Femur (tissue), 1 donor: ENCODE measurements at places on chromosomes 3 and 15.

DNA sequence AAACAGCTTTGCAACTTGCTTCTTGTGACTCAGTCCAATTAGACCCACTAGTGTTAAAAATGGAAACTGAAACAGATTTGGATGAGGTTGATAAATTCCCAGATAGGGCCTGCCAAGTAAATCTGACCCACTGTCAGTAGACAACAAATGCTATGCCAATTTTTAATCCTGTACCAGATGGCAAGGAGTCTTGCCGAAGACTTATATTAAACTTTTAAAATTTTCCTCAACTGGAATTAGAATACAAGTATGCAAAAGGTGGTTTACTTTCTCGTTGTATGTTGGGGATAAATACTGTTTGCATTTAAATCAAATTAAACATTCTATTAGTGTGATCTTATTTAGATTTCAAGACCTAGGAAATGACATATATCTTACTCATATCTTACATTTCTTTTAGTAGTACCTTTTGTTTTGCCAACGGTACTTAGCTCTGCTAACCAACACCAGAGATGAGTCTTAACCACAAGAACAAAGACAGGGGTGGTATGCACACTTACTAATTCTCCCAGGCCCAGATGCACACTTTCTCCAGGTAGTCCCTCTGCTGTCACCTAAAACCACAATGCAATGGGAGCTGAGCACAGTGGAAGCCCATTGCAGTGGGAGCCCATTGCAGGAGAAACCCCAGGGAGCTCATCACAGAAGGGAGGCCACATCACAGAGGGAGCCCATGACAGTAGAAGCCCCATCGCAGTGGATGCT lies 77.8 kb downstream of the WWTR1 start:
- DNase-seq, result no peak

DNA sequence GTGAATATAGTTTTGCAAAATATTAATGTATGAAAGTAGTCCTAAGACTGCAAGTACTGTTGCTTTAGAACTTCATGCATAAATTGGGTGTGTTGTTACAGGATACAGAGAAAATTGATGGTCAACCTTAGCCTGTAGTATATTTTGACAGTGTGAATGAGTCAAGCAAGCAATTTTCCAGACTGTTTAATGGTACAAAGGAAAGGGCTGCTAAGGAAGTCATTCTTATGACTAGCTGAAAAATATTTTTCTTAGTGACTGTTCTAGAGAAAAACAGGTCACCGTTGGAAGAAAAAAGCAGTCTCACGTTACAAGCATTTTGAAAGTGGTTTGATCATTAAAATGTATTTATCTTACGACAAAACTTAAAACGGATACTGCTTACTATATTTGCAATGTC lies 49.2 kb downstream of the MBNL1 start:
- no peak for DNase-seq

GRCh38 chr3:195732940-195733339 lies 12.2 kb downstream of the MUC20 start:
- peak; percentile 67 for DNase-seq

DNA sequence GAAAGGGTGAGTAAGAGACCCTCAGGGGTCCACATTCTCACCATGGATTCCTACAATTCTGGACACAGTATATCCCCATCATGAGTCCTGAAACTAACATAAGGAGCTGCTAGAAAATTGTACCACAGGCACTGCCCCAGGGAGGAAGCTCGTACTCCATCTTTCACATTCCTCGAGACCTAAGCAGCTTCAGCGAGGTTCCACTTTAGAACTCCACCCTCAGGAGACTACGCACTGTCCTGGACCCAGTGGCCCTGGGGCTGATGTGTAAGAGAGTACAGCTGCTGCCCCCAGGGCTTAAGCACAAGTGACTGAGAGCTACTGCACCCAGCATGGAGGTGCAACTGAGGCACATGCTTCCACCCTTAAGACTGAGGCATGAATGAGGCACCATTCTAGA lies 352.5 kb downstream of the ZNF385D start:
- DNase-seq, result no peak

GRCh38 chr3:141959589-141960554 lies 83.4 kb downstream of the ATP1B3 start:
- DNase-seq, result no peak

DNA sequence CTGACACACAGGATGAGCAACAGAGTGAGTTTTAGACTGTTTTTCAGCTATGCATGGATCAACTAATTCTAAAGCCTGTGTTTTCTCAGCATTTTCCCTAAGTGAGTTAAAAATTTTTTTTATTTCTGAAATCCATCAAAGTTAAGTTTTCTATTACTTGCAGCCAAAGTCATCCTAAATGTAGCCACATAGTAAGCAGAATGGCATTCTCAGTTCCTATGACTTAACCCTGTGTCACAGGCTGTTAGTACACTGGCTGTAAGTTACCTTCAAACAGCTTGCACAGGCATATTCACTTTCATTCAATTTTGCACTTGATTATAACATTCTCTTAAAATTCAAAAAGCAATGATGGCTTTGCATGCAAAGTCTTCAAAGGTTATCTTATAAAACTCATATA lies 368.2 kb downstream of the OCA2 start:
- no peak for DNase-seq

- peak; percentile 19 for DNase-seq
These were observed 130.0 kb downstream of the ASB7 start for GRCh38 chr15:100732211-100733055.

- no peak for DNase-seq
These were observed 165.0 kb downstream of the CD47 start for GRCh38 chr3:107925851-107926250.

- no peak for DNase-seq
These were observed 223.2 kb upstream of the THBS1 start for GRCh38 chr15:39357480-39358268.

DNA sequence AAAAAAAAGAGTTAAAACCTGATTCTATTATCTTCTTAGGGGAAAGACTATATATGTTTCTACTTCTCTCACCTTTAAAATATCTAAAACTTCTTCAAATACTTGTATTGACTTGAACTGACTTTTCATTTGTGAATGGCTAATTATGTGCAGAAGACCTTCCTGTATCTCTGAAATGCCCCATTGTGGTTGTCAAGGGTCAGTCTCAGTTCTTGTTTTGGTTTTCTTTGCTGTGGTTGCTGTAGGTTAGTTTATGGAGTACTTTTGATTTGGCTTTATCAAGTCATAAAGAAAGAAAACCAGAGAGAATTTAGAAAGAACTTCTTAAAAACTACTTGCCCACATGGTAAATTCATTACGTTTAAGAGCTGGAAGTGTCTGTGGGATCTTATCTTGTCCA lies 345.3 kb upstream of the POU1F1 start:
- DNase-seq, result no peak

GRCh38 chr3:136909187-136909586 lies 47.2 kb downstream of the NCK1 start:
- DNase-seq, result no peak

DNA sequence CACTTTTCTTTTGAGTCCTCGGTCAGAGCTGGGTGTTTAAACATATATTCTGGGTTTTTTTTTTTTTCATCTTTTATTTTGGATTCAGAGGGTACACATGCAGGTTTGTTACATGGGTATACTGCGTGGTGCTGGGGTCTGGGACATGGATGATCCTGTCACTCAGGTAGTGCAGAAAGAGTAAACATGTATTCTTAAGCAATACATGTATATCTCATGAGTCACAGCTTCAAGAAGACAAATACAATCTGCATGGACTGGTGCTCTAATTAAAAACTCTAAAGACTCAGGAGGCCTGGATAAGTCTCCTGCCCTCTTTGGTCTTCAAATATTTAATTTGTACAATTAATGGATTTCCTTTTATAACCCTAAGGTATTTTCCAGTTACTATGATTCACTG lies 50.6 kb upstream of the PHLDB2 start:
- DNase-seq, result no peak

DNA sequence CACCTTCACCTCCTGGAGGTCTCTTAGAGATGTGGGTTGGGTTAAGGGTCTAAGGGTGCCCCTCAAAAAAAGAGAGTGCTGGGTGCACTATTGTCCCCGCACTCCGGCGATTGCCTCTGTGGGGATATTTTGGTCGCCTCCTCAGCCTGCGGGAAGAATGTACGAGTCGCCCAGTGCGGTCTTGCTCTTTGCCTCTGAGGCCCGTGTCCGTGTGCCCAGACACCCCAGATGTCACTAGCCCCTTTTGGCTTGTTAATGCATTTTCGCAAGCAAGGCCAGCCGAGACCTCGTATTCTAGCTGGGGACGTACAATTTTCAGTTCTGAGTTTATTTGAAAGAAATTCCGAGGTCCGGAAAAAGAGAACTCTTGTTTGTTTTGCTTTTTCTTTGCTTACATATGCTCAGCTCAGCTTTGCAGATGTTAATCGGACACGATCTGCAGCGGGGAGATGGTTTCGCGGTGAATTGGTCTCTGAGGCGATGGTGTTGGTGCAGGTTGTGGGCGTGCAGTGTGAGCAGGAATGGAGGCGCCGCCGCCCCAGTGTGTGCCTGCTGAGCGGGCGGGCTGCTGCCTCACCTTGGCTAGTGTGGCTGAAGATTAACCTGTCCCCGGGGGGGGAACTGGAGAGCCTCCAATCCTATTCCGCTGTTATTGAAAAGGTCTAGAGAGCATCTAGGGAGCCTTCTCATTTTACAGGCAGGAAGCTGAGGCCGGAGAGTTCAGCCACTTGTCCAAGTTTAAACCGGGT lies 1.4 kb downstream of the ST6GAL1 start:
- no peak for DNase-seq

- DNase-seq, result no peak
These were observed 15.9 kb downstream of the RPLP1 start for GRCh38 chr15:69468241-69469121.

DNA sequence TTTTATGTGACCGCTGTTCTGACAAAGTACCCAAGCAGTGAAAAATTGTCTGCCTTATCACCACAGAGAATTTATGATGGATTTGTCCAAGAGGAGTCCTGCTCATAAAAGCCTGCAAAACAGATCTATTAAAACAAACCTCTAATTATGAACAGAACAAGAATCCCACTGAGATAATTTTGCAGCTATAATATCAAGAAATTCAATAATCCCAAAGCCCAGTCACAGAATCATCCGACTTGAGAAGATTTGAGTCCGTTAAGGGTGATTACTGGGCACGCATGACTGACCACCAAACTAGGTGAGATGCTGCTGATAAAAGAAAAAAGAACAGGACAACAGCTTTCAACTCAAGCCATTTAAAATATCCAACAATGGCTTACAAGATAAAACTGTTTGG lies 231.0 kb upstream of the WNT5A start:
- DNase-seq, result no peak

GRCh38 chr15:76310475-76311099 lies 682 bp downstream of the ETFA start:
- DNase-seq, result no peak

DNA sequence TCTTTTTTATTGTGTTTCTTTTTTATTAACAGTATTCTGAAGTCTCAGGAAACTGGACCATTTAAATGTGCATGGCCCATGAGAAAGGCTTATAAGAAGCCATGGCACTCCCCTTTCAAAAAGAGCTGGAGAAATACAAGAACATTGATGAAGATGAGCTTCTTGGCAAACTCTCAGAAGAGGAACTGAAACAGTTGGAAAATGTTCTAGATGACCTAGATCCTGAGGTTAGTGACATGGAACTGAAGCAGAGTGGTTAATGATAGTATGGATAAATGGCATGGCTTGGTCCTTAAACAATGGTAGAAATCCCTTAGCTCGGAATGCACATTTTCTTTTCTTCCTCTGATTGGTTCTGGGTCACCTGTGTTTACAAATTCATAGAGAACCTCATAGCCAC lies 14.9 kb downstream of the TMOD2 start:
- DNase-seq, result no peak

GRCh38 chr3:52104684-52105640 lies 48.6 kb upstream of the DUSP7 start:
- no peak for DNase-seq

DNA sequence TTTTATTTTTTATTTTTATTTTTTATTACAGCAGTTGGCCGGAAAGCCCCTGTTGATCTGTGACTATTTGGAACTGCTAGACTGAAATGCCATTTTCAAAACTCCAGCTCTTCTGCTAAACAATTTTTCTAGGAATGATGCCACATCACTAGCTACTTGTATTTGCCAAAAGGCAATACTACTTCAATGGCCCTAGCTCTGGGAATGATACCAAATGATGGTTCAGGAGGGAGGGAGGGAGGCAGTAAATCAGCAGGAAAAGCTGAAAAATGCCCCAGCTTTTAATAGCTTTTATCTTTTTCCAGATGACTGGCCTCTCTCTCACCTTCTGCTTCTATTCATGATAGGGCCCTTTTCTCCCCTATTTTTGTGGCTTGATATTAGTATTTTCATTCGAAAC lies 2.6 kb upstream of the CHL1 start:
- no peak for DNase-seq

- DNase-seq, result no peak
These were observed 949 bp upstream of the RFC4 start for GRCh38 chr3:186807231-186807630.

GRCh38 chr3:40417845-40418543 lies 31.0 kb downstream of the ENTPD3 start:
- no peak for DNase-seq

GRCh38 chr3:197750396-197750831 lies 731 bp downstream of the FYTTD1 start:
- peak; percentile 77 for DNase-seq

DNA sequence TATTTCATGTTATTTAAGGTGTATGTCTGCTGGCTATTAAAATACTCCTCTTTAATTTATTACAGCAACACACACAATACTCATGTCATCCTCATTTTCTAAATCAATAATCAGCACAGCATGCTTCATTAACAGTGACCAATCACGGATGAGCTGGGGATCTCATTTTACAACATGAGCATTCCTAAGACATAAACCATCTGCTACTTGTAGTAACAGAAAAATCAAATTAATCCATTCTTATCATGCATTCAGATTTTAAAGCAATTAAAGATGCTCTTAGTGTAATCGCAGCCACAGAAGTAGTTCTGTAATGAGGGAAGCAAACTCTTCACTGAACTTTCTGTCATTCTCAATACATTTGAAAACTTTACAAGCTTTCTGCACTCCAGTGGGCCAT lies 191.1 kb downstream of the TBC1D5 start:
- no peak for DNase-seq

DNA sequence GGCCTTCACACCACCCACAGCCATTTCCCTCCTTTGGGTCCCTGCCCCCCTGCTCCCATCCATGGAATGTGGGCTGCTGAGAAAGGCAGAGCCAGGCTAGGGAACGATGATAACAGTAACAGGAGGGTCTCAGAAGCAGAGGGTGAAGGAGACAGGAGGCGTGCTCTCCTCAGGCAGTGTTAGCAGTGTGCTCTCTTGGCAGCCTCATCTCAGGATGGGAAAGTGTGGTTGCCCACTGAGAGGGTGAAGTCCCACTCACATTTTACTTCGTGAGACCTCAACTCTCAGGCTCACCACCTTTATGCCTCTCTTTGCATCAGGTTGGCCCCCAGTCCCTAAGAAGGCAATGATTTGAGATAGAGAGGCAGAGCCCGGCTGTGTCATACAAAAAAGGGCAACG lies 24.5 kb downstream of the TIGIT start:
- no peak for DNase-seq
